ENCODE measurements at places on chromosomes 7 and 10.

DNA sequence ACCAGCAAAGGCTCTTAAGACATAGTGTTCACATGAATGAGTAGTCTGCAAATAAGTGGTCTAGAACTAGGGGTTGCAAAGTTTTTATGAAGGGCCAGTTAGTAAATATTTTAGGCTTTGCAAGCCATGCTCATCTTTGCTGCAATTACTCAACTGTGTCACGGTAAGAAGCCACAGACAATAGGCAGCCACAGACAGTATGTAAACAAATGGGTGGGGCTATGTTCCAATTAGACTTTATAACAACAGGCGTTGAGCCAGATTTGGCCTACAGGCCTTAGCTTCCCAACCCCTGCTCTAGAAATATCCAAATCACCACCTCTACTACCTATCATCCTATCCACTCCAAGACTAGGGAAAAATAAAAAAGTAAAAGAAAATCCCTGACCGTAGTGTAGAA lies 9.2 kb downstream of the IKZF5 start:
- no peak for DNase-seq

DNA sequence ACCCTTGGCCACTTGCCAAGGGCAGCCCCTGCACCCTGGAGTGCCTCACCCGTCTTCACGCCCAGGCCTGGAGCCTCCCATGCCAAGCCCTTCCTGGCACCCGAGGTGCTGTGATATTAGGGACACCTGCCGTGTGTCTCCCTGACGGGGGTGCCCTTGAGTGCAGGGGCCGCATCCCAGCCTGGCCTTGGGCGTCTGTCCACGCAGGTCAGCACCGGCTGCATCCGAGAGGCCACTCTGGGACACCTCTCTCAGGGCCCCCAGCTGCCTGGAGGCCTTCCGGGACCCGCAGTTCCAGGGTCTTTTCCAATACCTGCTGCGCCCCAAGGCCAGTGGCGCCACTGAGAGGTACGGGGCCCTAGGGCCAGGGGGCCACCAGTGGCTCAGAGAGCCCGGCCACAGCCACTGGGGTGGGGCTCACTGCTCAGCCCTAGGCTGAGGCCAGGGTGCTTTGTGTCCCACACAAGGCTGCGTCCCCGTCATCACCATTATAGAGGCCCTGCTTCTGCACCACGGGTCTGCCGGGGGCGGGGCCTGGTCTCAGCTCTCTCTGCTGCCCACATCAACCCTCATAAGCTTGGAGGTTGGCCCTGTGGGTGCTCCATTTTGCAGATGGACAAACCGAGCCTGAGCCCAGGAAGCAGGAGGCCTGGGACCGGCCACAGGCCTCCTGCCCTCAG lies 12.7 kb downstream of the AP5Z1 start:
- DNase-seq = no peak

DNA sequence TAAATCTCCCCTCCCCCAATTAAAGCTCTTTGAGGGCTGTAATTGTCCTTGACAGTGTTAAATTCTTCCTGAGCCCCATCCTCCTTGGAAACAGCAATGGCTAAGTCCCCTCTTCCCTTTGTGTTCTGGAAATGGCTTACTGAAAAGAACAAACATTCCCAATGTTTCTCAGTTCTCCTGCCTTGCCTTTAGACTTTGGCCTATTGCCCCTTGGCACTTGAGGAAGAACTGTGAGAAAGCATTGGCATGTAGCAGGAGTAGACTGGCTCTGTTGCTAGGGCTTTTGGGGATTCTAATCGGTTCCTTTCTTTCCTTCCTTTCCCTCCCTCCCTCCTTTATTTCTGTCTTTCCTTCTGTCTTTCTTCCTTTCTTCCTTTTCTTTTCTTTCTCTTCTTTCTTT lies 463.3 kb upstream of the PODXL start:
- no peak for DNase-seq

GRCh38 chr7:33841705-33842129 lies 63.6 kb upstream of the BMPER start:
- no peak for DNase-seq

GRCh38 chr7:124781418-124781817 lies 15.8 kb upstream of the GPR37 start:
- DNase-seq = no peak

DNA sequence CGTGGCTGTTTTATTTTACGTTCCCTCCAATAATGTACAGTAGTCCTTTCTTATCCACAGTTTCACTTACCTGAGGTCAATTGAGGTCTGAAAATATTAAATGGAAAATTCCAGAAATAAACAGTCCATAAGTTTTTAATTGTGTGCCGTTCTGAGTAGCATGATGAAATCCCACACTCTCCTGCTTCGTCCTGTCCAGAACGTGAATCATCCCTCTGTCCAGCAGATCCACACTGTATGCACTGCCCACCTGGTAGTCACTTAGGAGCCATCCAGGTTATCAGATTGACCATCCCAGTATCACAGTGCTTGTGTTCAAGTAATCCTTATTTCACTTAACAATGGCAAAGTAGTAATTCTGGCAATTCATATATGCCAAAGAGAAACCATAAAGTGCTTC lies 46.3 kb downstream of the STARD3NL start:
- DNase-seq = no peak

- no peak for DNase-seq
Measured at GRCh38 chr7:83861876-83862275, 212.9 kb upstream of the SEMA3E start.

GRCh38 chr7:16669581-16669980 lies 23.6 kb downstream of the BZW2 start:
- no peak for DNase-seq

DNA sequence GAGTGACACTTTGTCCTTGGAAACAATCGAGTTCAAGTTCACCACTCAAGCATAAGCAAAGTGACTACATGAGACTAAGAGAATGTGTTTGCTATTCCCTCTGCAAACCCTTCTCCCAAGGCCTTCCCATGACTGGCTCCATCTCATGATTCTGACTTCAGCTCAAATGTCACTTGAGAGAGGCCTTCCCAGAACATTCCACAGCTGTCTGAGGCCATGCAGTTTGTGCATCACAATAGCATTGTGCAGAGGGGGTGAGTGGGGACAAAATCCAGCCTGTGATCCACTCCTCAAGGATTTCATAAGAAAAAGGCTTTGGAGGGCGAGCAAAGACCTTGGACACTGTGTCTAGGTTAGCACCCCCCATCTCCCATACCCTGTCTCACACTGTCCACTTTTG lies 6.9 kb upstream of the LRMDA start:
- no peak for DNase-seq

DNA sequence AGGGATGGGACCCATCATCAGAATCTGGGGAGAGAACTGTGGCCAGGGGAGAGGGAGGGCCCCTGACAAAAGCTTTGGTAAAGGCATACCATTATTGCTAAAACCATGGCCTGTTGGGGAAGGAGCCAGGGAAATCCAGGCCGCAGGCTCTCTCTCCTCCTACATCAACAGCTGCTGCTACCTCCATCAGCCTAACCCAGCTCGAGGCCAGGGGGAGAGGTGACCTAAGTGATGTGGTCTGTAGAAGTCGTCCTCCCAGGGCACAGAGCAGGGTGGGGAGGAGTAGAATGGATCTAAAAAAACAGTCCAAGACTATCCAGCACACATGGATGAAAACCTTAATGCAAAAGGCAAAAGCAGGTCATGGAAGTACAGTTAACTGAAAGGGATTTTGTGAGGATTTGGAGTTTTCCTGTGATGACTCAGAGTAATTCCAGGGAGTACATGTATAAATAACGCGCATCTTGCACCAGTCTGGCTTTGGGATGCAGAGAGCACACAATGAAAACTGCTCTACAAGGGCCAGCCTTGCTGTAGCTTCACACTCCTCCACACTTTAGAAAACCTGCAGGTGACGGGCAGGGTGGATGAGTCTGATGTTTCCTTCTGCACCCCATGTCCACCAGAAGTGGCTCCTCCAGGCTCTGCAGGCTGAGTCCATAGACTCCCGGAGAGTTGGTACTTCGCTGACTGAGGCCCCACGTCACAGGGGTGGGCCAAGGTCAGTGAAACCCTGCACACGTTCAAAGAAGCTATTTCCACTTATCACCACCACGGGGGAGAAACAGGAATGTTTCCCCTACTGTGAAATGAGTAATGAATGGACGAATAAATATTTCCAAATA lies 38.5 kb upstream of the MSMB start:
- no peak for DNase-seq

- DNase-seq = no peak
Measured at GRCh38 chr7:25029075-25029474, 49.1 kb upstream of the OSBPL3 start.

Data from AG20443 (cell line).